ENCODE measurements at places on chromosomes 6 and 20. TPM values are rescaled to one million over a fixed set of nuclear protein-coding genes. Genes with fewer than 3 reads are reported as not detected.
A peak's percentile ranks its signal among the peaks of the same experiment; 100 is the strongest.

- no peak for DNase-seq
Measured at GRCh38 chr6:119915971-119916370, 566.4 kb upstream of the MAN1A1 start.

CST5 gene
- total RNA-seq, result not detected

DNA sequence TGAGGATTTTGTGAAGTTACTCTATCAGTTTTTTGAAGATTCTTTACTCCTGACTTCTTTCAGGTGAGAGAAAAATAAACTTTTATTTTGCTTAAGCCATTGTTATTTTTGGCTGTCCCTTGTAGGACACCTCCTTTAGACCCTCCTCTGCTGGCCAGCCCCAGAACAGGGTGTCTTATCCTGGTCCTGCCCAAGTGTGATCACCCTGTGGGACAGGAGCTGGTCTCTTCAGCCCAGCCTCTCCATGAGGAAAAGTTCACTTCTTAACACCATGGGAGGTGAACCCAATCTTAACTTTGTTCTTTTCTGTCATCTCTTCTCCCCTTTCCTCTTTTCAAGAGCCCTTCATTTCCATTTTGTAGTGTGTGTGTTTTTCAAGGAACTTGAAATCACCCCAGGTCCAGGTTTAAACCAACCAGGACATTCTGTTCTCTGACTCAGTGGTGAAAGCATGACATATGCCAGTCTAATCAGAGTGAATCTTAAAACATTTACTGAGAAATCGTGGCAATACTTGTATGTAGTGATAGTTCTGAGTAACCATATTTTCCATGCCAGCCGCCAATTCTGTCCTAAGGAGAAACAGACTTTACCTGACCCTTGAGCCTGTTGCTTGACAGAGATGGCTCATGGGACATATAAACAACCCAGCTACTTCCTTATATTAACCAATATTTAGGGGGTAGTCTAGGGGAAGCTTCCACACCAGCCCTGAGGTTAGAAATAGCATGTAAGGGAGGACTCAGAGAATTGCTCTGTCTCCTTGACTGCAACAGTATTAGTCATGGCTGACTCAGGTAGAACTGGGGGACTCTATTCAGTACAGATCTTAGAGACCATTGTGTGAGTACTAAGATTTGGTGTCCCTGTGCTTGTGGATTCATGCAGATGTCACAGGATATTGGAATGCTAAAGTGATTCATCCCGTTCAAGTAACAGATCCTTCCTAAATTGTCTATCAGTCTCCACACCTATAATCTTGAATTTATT, 48.8 kb downstream of the FLRT3 start:
- DNase-seq, result no peak

TOP1 gene
- 81.1 TPM for total RNA-seq

- DNase-seq, result no peak
Measured at GRCh38 chr6:89615882-89616281, 22.7 kb downstream of the LYRM2 start.

GRCh38 chr20:62772990-62773844, 23.1 kb upstream of the MRGBP start:
- no peak for DNase-seq

HLA-DRB5 gene
- 4.9 TPM for total RNA-seq

GRCh38 chr20:58483470-58483869, 31.7 kb downstream of the APCDD1L start:
- no peak for DNase-seq

- DNase-seq, result no peak
Measured at GRCh38 chr6:38178584-38178886, 359.0 kb downstream of the ZFAND3 start.

GRCh38 chr6:25041485-25042035, 105.8 kb upstream of the RIPOR2 start:
- DNase-seq, result no peak

GPSM3 gene
- 67.8 TPM for total RNA-seq

GRCh38 chr20:17825960-17826843, 126.4 kb downstream of the BANF2 start:
- DNase-seq, result peak; percentile 62

DNA sequence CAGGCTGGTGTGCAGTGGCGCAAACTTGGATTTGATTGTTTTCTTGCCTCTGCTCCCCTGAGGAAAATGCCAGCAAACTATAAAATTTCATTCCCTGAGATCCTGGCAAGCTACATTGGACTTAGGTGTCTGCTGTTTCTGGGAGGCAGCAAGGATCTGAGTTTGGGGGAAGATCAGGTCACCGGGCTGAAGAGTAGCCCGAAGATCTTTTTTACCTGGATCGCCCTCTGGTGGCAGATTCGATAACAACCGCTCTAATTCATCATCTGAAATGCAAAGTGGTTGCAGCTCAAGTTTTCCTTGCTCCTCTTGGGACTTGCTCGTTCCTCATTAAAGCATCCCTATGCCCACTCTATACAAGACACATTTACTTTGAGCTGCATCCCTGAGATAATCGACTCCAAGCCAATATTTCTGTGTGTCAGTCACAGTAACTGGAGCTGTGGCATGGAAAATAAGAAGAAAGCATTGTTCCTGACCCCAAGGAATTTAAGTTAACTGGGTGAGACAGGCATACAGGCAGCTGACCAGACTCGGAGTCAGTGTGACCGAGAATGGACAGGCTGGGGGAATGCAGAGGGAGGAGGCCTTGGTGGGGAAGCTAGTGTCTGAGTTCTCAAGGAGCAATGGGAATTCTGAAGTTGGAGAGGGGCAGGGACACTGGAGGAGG, 131.8 kb upstream of the PROKR2 start:
- peak; percentile 77 for DNase-seq

- DNase-seq, result peak; percentile 32
Measured at GRCh38 chr6:139060332-139060731, 31.8 kb downstream of the ABRACL start.

GRCh38 chr20:4508773-4509172, 212.9 kb upstream of the PRND start:
- no peak for DNase-seq

PPP1R3G gene
- total RNA-seq, result 0.16 TPM

GRCh38 chr6:95802978-95803377, 212.8 kb upstream of the FUT9 start:
- no peak for DNase-seq

SLC22A23 gene
- total RNA-seq, result 0.34 TPM

GRCh38 chr6:29905286-29905685, 37.0 kb upstream of the HLA-A start:
- DNase-seq, result no peak

- no peak for DNase-seq
Measured at GRCh38 chr20:2125474-2126112, 24.0 kb downstream of the STK35 start.
